ENCODE measurements at places on chromosomes 11 and 22.
A peak's percentile ranks its signal among the peaks of the same experiment; 100 is the strongest.

- no peak for DNase-seq
Observed at GRCh38 chr11:78497293-78497692, 77.4 kb downstream of the NARS2 start.

- peak; percentile 75 for DNase-seq
Observed at GRCh38 chr22:30205281-30206115, 41.1 kb downstream of the LIF start.

DNA sequence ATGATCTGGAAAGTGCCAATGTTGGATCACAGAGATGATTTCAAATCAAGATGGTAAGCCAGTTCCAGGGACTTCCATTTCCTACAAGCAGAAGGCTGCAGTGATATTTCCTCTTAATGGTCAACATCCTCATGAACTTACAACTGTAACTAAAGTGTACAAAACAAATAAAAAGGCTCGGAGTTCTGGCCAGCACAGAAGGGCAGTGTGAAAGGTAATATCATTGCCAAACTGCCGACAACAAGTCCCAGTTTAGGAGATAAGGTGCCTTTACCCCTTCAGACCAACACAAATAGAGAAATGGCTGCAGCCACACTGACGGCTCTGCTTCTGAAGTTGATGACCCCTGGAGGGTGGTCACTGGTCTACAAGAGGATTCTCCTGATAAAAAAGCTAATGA is 91.1 kb downstream of the ETS1 start:
- DNase-seq, result no peak

DNA sequence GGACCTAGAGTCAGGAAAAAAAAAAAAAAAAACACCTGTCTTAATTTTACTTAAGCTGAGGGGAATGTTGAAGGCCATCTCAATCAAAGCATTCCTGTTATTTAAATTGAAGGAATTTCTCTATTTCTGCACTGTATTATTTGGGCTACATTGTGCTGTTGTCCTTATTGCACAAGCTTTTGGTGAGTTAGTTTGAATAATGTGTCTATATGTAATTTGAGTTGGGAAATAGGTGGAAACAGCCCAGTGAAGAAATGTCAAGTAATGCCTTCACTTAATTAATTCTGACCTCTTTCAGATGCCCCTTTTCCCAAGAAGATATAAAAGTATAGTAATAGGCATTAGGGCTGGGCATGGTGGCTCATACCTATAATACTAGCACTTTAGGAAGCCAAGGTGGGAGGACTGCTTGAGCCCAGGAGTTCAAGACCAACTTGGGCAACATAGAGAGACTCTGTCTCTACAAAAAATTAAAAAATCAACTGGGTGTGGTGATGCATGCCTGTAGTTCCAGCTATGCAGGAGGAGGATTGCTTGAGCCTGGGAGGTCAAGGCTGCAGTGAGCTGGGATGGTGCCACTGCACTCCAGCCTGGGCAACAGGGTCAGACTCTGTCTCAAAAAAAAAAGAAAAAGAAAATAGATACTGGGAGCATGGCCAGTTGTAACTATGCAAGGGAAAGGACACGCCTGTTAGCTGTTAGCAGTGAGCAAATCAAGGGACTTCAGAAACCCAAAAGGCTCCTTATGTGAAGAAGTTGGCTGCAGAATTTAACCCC is 34.9 kb downstream of the OR10A6 start:
- no peak for DNase-seq

DNA sequence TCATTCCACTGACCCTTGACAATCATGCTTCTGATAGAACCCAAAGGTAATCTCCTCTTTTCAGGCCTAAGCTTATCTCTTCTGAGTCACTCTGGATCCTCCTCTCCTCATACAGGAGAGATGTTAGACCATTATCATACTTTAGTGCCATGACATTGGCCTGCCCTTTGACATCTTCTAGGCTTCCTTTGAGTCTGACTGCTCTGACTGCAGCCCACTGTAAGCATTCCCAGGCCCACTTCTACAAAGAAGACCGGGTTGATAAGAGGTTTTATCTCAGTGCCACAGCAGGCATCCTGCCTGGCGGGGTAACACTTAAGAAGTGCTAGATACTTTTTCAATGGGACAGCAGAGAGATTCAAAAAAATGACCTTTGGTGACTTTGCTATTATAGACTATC is 438.0 kb downstream of the KCNA4 start:
- no peak for DNase-seq

- no peak for DNase-seq
Observed at GRCh38 chr22:20433191-20433590, 4.4 kb downstream of the SCARF2 start.

GRCh38 chr11:120432056-120433018 is 79.2 kb upstream of the GRIK4 start:
- DNase-seq, result peak; percentile 33

DNA sequence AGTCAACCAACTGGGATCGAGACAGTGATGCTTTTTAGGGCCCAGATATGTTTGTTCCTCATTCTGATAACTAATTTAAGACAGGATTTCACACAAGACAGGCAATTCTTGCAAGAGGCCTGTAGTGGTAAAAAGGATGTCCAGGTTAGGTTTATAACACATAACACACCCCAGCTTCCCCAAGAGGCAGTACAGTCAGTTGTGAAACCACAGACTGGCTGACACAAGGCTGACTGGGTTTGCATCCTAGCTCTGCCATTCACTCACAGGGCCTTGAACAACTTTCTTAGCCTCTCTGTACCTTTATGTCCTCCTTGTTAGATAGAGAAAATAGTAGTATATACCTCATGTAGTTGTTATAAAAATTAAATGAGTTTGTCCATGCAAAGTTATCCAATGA is 55.0 kb upstream of the PTH start:
- DNase-seq, result no peak

GRCh38 chr11:61480994-61481335 is 27.6 kb upstream of the LRRC10B start:
- no peak for DNase-seq

- no peak for DNase-seq
Observed at GRCh38 chr11:78828676-78829075, 254.0 kb upstream of the NARS2 start.

DNA sequence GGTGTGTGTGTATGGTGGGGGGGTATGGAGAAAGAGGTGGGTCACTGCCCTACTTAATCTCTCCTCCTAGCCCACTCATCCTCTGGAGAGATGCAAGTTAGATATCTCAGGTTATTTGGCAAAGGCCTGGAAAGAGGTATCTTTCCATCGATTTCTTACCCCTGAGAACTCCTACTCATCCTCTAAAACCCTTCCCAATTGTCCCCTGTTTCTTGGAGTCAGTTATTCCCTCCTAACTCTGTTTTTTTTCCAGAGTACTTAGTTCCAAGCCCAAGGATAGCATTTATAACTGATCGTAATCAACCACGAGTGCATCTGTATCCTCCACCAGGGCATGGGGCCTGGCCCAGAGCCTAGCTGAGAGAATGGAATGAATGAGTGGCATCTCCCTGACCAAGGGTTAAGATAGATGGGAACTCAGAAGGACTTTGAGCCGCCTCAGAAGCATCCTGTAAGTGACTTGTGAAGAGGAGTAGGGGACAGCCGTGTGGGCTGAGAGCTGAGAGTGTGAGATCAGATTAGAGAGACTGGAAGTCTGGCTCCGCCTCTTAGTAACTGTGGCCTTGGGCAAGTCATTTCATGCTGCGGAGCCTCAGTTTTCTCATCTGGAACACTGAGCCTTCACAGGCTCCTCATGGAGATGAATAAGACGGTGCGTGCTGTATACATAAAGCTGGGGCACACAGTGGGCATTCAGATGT is 16.2 kb downstream of the CD6 start:
- no peak for DNase-seq

DNA sequence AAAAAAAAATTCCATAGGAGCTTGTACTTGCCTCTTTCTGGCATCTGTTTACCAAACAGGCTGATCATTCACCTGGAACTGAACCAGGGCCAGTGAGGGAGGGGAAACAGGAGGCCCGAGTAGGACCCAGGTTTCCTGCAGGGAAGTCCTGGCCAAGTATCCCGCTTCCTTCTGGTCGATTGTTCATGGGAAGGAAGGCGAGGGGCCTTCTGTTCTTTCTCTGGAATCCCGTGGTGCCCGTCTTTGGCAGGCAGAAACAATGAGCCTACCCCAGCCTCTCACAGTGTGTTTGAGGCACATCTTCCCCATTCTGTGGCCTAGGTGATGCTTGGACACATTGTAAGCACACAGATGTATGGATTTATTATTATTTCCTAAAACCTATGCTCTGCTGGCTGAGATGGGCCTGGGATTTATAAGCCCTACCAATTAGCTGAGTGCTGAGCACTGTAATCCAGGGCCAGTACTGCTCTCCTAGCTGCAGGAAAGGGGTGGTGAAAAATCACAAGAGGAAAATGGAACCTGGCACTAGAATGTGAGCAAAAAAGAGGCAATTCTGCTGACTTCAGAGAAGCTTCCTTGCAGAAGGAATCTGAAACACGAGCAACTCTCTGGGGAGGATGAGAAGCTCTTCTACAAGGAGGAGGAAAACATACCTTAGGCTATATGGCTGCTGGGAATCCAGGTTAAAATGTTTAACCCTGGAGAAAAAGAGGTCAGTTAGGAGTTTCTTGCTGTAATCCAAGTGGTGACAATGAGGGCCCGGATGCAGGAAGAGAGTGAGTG is 53.5 kb downstream of the PRR5L start:
- no peak for DNase-seq

- no peak for DNase-seq
Observed at GRCh38 chr22:42459287-42460063, 27.3 kb upstream of the NFAM1 start.

Measured in left cardiac atrium (tissue), 4 donors.